GM12891 (cell line): ENCODE measurements at places on chromosomes 5 and 9.

- DNase-seq = no peak
These were observed 33.2 kb downstream of the HK3 start for GRCh38 chr5:176865964-176866363.

GRCh38 chr5:55993731-55994494, 850 bp downstream of the IL6ST start:
- DNase-seq = no peak

GRCh38 chr5:24325306-24325832, 319.4 kb downstream of the CDH10 start:
- DNase-seq = no peak

DNA sequence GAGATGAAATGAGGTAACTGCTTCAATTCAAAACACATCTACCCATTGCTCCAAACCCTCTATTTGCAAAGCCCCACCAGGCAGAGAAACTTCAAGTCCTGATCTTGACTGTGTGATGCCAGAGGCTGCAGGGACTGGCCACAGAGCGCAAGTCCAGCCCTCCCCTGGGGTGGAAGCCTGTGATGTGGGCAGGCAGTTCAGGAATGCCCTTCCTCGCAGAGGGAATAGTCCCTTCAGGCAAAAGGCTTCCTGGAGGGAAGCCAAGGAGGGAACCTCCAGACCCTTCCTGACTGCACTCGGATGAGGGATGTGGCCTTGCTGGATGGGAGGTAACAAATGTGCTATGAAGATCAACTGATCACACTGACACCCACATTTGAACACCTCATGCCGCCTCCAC, 131.2 kb downstream of the SLIT3 start:
- DNase-seq = no peak

DNA sequence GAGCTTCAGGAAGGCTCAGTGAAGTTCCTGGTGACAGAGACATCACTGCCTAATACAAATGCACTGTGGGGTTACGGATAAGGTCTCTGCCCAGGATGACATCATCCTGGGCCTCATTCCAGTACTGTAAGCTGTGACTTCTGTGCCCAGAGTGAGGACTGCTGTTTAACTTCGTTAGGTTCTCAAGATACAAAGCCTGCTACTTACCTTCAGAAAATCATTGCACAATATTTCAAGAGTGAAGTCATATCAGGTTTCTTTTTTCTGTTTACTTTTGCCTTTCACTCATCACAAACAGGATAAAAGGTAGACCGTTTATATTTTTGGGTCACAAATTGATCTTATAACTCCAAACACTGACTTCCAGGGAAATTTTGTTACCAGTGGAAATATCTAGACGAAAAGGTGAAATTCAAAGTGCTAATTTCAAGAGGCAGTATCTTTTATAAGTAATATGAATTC, 241.2 kb downstream of the PIK3R1 start:
- DNase-seq = no peak

- DNase-seq = no peak
These were observed 980 bp downstream of the COL5A1 start for GRCh38 chr9:134642385-134643181.

DNA sequence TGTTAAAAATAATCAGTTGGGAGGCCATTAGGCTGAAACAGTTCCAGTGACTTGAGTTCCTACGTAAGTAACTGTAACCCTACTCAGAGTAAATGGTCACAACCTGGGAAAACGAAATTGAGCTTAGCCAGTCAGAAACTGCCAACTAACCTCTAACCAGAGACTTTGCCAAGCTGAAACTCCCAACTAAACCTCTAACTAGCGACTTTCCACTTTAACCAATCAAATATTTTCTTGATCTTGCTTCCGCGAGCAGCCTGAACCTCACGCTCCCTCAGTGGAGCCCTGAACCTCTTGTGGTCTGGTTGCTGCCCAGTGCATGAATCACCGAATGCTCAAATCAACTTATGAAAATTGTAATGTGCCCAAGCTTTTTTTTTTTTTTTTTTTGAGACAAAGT, 156.2 kb downstream of the MED10 start:
- DNase-seq = no peak

DNA sequence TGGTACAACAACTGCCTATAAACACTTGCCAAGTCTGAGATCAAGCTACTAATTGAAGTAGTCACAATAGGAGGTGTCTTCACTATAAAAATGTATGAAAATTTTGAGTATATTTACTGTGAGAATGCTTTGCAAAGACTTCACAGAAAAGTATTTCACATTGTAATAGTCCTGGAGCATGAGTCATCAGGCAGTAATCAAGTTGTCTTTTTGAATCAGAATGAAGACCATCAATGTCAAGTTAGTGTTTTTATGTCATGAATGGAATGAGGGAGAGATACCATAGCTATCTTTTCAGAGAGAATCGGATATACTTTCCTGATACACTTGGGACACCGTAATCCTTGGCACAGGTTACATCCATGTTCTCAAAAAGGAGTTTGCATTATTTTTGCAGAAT, 466.9 kb upstream of the ARRDC3 start:
- no peak for DNase-seq

- DNase-seq = no peak
These were observed 21.8 kb downstream of the C9 start for GRCh38 chr5:39342460-39342859.

GRCh38 chr5:85488295-85488694, 1103.6 kb upstream of the EDIL3 start:
- DNase-seq = no peak

DNA sequence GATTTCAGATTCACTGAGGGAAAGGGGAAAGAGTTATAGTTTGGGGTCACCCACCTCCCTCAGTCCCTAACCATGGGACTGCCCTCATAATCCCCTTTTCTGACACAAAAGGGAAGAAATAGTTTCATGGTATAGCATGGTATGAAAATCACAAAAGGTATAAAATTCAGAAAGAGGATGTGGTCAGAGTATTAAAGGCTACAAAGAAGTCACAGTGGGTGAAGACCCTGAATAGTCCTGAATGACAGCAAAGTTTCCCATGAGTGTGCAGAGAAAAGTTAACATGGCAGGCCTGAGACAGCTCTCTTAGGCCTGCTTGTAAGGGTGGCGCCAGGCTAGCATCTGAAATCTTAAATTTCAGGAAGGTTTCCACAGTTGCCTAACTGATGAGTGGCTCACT, 290.6 kb upstream of the ZNF608 start:
- no peak for DNase-seq

GRCh38 chr9:84791643-84792042, 122.1 kb downstream of the NTRK2 start:
- DNase-seq = no peak

DNA sequence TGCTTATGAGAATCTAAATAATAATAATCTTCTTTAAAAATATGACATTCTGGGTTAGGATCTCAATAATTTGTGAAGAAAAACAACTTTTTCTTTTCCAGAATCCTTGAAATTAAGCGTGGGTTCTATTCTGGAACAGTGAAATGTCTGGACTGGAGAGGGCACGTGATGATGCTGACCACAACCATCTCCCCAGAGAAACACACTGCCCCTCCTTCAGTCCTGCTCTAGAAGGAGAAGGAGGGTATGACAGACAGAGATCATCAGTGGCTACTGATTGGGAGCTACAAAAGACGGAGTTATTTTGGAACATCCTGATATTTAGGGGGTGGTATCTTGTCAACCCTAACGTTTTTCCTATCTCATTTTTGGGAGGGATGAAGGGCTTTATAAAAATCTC, 40.2 kb downstream of the MEF2C start:
- no peak for DNase-seq

- DNase-seq = no peak
These were observed 31.3 kb downstream of the AGXT2 start for GRCh38 chr5:35016174-35017051.

- no peak for DNase-seq
These were observed 761.3 kb upstream of the DMAC1 start for GRCh38 chr9:8560560-8561525.

- DNase-seq = no peak
These were observed 99.3 kb upstream of the LRRTM2 start for GRCh38 chr5:138974227-138975063.
